ENCODE measurements at places on chromosomes 16 and 17.

- no peak for DNase-seq
These were observed 3.2 kb upstream of the PER1 start for GRCh38 chr17:8155231-8155995.

GRCh38 chr16:57805176-57805575, 2.9 kb upstream of the KIFC3 start:
- DNase-seq: no peak

DNA sequence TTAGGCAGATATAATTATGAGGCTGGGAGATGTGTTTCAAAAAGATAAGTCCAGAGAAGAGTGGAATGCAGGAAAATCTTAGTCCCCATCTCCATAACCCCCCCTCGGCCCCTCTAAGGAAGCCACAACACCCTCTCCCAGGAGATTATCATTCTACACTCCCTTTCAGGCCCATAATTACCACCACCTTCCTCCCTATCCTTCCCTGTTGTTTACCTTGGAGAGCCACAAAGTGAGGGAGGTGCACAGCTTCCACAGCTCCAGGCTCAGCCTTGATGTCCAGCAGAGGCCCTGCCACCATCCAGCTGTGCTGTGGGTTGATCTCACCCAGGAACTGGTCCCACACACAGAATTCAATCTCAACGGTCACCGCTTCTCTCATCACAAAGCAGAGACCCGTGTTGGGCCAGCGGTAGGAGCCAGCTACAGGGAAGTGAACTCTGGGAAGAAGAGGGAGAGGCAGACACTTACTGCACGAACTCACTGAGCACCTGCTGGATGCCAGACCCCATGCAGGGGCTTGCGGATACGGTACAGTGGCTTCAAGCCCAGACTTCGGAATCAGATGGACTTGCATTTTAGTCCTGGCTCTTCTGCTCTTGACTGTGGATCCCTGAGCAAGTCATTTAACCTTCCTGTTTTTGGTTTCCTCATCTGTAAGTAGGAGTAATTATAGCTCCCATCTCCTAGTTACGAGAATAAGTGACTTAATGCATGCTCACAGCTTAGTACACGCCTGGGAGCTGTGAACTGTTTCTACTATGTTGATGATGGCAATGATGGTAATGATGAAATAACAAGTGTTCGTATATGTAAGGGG, 44.1 kb downstream of the MIS12 start:
- no peak for DNase-seq

- DNase-seq: peak; percentile 19
These were observed 214.1 kb downstream of the HS3ST3B1 start for GRCh38 chr17:14514973-14515372.

GRCh38 chr17:48770954-48771353, 42.4 kb upstream of the HOXB13 start:
- DNase-seq: no peak

DNA sequence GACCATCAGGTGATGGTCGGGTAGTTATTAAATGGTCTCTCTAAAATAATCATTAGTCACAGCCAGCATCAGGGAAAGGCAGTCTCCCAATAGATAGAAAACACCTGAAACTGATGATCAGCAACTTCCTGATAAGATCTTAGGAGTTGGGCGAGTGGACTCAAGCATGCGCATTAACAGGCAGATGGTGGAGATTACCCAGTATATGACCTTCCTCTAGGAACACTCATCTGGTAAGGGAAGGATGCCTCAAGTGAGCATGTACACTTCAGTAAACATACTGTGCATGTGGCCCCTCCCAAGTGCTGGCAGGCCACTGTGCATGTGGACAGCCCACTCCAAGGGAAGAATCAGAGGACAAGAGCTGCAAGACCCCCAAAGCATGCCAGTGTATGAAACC, 105.9 kb downstream of the ABCC12 start:
- no peak for DNase-seq

- DNase-seq: no peak
These were observed 105.3 kb downstream of the SLC39A11 start for GRCh38 chr17:72987166-72987565.

DNA sequence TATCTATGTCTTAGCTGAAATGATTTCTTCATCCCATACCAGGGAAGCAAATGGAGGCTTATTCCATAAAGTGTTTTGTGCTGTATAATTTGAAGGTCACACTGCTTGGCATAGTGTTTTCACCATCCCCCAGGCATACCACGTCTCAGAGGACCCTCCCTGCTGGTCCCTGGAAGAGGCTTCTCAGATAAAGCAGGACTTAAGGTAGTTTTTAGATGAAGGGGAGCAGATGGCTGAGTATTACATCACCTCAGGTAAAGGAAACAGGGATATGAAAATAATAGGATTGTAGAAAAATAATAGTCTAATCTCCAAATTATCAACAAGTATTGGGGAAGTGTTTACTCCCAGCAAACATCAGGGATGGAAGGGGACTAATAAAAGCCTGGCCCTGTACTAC, 7.3 kb upstream of the SMG1 start:
- no peak for DNase-seq

DNA sequence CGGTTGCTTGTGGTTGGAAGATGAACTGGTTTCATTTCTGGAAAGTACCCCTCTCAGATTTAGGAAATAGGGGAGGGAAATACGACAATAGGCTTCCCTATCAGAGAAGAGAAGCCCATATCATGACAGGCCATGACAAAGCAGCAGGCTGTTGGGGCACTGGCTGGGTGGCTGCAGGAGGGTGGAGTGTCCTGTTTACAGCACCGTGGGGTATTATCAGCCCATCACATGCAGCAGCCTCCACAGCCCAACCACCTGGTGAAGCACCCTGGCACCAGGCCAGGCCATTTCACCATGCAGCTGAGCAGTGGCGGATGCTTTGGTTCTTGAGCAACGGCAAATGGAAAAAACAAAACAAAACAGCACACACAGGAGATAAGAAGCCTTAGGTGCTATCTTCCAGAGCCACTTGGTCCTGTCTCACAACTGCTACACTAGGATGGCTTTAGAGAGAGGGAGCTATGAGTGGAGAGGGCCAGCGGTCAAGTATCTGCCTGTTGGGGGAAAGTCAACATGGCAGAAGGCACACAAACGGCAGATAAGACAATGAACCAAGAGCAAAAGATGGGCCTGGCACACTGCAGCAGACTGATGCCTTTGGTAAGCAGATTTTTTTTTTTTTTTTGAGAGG, 24.2 kb downstream of the FAM117A start:
- DNase-seq: no peak
